ENCODE measurements at places on chromosomes 4 and X.
A peak's percentile ranks its signal among the peaks of the same experiment; 100 is the strongest.

DNA sequence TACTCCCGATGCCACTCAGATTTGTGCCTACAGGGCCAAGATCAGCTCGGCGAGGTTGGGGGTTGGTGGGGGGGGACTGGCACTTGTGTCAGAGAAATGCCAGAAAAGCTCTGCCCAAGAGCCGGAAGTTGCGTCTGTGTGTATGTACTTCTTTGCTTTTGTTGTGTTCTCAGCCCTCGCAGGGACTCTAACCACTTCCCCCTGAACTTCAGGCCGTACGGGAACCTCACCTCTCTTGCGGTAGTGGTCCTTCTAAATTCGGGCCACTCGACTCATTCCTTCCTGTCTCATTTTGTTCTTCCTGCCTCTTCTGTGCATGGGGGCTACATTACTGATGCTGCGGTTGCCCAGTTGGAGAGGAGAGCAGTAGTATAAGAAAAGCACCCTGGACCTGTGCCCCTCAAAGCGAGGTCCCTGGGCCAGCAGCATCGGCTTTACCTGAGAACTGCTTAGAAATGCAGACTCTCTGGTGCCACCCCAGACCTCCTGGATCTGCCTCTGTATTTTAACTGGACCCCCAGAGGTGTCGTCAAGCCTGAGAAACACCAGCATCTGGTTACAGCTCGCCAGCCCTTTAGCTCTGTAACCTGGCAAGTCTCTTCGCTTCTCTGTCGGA, 146.3 kb upstream of the RPS6KA3 start:
- DNase-seq, result no peak

DNA sequence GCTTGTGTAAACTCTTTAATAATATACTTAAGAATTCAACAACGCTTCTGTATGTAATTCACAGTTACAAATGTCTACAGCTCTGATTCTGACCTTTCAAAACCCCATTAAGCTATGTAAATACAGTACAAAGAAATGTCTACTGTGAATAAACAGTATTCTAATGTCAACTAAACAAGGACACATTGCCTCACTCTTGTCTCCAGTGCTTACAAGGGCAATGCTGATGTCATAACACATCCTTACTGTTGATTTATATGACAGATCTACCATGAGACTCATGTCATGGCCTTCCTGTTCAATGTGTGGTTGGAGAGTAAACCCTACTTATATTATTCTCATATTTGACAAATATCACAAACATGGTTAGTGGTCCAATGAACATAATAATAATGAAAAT, 256.1 kb upstream of the ADGRL3 start:
- DNase-seq, result no peak

GRCh38 chr4:181966104-181966551, 277.1 kb upstream of the TENM3 start:
- peak; percentile 44 for DNase-seq

GRCh38 chr4:88616275-88617150, 24.2 kb downstream of the HERC3 start:
- peak; percentile 73 for DNase-seq

GRCh38 chr4:106628586-106629267, 260.1 kb upstream of the GIMD1 start:
- DNase-seq, result no peak

All from stromal cell of bone marrow (primary cell).